GM03348 (cell line): ENCODE measurements at places on chromosomes 7 and 10.

DNA sequence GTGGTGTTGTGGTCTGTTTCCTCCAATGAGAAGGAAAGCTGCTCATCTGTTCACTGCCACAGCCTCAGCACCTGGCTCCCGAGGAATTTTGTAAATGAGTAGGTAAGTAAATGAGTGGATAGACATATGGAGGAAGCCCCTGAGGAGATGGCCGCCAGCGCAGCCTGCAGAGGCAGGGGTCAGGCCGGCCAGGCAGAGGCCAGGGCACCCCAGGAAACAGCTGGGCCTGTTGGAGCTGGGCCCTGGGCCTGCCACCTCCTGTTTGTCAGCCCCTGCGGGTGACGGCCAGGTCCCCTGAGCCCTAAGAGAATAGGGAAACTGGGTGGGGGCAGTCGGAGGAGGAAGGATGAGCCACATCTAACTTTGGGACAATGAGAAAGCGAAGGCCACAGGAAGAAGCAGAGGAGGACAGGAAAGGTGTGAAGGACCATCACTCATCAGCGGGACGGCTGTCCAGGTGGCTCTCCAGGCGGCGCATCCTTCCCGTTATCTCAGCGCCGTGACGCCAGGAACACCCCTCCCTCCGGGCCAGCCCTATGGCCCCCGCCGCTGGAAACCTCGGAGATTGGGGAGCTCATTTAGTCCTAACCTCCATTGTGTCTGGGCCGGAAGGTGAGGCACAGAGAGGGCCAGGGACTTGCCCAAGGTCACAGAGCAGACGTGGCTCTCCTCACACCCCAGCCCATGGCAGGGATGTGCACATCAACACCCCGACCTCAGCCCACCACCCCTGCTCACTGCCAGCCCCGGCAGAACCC, 142.3 kb upstream of the UNC5B start:
- DNase-seq = no peak

GRCh38 chr7:102431617-102432298, 1.6 kb upstream of the ORAI2 start:
- no peak for DNase-seq

DNA sequence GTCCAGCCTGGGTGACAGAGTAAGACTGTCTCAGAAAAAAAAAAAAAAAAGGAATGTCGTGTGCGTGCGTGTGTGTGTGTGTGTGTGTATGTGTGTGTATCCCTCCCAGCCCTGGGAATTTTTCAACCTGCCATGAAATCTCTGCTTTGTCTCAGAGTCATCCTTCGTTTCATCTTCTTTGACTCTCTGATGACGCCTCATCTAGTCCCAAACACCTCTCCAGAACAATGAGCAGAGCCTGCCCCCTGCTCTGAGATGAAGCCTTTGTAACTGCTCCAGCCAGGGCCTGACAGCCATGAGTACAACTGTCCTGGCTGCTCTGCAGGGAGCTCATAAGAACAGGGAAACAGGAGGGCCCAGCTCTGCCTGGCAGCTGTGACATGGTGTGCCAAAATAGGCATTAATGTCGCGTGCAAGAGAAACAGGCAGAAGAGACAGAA, 149.5 kb downstream of the FAM107B start:
- DNase-seq = no peak

- no peak for DNase-seq
These were observed 94.6 kb downstream of the FANK1 start for GRCh38 chr10:125990974-125991373.

- no peak for DNase-seq
These were observed 86.8 kb downstream of the NOD1 start for GRCh38 chr7:30391806-30392205.

DNA sequence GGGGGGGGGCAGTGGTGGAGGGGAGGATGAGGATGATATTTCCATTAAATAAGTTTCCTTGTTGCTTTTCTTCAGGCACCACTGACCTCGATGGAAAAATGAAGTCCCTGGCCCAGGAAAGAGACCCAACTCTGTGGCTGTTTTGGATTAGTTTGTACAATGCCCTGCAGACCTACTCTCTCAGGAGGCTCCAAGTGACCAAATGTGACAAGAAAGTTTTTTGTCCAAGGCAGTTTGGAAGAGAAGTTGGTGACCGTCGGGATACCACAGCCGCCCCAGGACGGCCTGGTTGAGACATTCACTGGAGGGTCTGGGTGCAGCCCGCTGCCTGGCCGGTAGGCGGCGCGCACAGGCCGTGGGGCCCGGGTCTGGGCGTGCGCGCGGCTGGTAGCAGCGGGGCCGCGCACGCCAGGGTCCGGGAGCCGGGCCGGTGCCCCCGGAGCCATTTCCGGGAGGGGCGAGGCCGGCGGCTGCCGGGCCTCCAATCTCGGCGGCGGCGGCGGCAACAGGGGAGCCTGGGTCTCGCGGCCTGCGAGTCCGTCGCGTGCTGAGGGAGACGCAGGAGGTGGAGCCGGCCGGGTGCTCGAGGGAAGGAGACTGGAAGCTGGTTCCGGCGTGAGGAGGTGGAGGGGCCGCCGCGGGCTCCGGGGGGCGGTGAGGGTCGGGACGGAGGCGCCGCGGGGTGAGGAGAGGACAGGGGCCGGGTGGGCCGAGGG, at the start of gene SGPL1:
Gene SGPL1 (plus strand): TSS at position 445 of the 716 bp plus-strand sequence. CDS start 906 bp downstream, outside the sequence.
- DNase-seq = peak; percentile 99

DNA sequence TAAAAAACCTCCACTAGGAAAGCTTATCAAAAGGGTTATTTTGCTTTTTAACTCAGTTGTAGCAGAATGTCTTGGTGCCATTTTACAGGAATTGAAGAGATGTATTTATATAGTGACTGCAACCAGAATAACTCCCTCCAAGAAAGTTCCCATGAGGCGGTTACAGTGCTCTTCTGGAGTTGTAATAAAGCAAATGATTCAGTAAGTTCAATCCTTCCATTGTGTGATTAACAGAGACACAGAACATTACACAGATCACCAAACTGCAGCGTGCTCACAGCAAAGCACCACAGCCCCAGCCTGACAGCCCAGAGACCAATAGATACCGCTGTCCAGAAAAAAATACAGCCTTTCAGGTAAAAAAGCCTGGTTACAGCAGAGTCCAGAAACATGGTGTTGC, 21.9 kb upstream of the CABCOCO1 start:
- DNase-seq = no peak

DNA sequence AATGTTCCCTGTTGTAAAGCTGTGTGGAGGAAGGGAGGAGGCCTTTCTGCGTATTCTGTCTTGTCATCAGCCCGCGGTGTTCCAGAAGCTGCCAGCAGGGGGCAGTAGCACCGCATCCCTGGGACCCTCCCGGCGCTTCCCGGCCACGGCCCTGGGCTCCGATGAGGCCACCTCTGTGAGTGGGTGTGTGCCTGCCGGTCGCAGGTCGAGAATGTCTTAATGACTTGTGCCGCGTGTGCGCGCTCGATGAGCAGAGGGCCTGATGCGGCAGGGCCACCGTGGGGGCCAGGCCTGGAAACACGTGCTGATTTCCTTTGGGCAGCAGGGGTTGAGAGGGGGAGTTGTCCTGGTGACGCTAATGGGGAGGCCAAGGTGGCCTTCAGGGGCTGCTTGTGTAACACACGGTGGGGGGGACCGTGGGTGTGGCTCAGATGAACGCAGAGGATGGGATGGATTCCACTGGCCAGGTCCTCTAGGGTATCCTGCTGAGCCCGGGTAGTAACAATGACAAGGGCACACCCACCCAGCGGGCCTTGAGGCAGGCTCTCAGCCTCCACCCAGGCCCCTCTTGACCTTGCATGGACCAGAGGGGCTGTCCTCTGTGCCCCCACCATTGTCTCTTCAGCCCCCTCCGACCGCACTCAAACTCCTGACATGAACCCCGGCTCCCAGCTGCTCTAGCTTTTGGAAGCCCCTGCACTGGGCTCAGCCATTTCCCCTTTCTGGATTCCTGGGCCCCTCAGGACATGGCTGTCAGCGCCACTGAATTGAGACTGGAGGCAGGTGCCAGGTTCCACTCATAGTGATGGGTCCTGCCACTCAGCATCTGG, 135.9 kb upstream of the PODXL start:
- DNase-seq = peak; percentile 89

DNA sequence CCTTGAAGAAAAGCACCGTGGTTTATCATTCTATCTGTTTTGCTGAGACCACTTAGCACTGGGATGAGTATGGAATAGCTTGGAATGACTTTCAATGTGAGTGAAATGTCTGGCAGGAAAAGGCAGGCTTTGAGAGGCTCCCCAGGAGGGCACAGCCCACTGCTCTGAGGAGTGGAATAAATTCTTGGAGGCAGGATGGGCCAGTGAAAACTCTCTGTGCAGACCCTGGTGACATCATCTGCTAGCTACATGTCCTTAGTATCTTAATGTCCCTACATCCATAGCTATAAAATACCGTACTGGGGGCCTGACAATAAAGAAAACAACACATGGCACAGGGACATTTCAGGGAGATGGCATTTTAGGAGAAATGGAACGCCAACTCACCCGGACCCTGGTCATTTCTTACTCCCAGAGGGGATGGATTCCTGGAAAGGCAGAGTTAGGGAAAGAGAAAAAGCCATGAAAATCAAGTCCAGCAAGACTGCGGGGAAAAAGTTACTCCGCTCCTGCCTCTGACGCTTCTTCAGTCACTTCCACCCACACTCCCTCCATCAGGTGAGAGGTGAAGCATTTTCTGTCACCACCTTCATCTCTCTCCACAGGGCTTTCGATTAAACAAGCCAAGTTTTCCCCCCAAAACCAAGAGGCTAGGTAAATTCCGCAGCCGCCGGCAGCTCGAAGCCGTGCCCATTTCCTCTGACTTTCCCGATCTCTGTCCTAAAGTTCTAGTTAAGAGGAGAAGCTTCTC, 991 bp downstream of the ZNF239 start:
- no peak for DNase-seq

GRCh38 chr10:21138769-21139340, 241.7 kb upstream of the NEBL start:
- DNase-seq = no peak

DNA sequence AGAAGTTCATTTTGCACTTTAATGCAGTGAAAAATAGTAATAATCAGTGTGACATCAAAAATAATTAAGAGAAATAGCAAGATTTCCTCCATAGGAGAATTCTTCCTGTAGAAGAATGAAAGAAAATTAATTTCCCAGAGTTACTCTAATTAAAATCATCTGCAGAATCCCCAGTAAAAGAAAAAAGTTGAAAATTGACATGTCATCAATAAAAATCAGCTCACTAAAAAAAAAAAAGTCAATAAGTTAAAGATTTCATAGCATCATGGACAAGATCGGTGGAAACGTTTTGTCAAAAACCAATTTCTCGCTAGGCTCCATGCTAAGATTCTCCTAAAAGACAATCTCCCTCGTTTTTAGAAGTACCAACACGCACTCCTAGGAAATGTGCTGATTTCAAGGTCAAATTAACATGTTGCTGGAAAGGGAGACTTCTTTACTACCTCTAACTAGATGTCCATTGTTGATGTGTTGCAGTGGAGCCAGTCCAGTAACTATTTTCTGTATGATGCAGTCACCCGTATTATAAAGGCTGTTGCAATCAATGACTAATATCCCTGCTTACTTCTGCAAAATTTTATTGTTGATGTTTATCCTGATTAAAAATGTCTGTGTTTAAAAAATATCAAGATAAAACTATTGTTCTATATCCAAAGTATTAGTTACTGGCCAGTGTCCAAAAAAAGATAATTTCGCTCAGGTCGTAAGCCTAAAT, 591.9 kb upstream of the MGMT start:
- no peak for DNase-seq

GRCh38 chr7:155524018-155524556, 22.3 kb downstream of the CNPY1 start:
- no peak for DNase-seq

GRCh38 chr7:13757841-13758240, 231.6 kb downstream of the ETV1 start:
- no peak for DNase-seq

- DNase-seq = no peak
These were observed 117.5 kb downstream of the AHR start for GRCh38 chr7:17415955-17416354.

GRCh38 chr7:856444-857095, 19.8 kb upstream of the GET4 start:
- no peak for DNase-seq

- DNase-seq = no peak
These were observed 1.8 kb downstream of the ALOX5 start for GRCh38 chr10:45375716-45376231.

DNA sequence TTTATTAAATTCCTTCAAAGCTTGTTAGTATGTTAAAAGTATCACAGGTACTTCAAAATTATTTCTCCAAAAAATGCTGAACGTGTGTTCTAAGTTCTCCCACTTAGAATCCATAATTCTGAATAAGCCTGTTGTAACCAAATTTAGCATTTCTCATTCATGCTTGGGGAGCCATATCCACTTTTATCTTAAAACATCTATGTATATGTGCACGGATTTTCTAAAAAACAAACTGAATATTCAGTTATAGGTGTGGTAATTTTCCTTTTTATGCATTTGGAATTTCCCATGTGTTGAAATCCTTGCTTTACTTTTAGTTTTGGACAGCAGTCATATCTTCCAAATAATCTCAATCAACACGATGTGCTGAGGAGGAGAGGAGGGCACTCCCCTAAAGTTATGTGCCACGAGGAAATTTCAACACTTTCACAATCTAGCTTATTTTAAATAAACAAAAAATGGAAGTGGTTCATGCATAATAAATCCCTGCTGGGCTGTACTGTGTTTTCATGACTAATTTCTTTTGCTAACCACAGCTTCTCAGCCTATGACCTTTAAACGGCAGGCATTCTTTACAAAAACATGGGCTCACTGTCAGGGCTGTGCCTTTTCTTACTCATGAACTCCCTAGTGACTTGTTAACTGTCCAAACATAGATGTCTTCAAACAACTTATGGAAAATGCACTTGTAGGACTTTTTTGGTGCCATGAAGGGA, 380.3 kb upstream of the SEMA3C start:
- DNase-seq = peak; percentile 79

- no peak for DNase-seq
These were observed 75.2 kb downstream of the DIP2C start for GRCh38 chr10:614139-614711.

DNA sequence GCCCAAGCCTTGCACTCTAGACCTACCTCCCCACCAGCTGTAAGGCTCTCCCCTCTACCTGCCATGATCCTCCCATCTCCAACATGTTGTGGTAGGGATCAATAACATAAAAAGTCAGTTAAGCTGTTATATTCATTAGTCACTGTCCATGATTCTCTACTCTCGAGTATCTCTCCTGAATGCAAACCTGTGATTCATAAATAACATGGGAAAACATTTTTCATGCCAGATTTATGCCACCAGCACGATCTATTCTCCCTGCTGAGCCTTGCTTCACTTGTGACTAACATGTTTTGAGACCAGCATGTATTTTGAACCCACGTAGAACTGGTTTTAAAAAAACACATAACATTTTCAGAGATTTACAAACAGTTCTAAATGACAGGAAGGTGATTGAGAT, 30.3 kb downstream of the TMEM168 start:
- no peak for DNase-seq
